ENCODE measurements at places on chromosomes 3 and 15.

- no peak for DNase-seq
These were observed 271.3 kb upstream of the TPM1 start for GRCh38 chr15:62771234-62771633.

- no peak for DNase-seq
These were observed 1.8 kb downstream of the PSTPIP1 start for GRCh38 chr15:76996526-76997401.

GRCh38 chr15:53665930-53666329 is 93.5 kb downstream of the WDR72 start:
- no peak for DNase-seq

GRCh38 chr3:33113772-33114621 is at the start of gene CRTAP:
TSS of gene CRTAP (plus strand) at chr3:33114014. CDS start at chr3:33114078, 64 bp downstream.
- DNase-seq = peak; percentile 69

DNA sequence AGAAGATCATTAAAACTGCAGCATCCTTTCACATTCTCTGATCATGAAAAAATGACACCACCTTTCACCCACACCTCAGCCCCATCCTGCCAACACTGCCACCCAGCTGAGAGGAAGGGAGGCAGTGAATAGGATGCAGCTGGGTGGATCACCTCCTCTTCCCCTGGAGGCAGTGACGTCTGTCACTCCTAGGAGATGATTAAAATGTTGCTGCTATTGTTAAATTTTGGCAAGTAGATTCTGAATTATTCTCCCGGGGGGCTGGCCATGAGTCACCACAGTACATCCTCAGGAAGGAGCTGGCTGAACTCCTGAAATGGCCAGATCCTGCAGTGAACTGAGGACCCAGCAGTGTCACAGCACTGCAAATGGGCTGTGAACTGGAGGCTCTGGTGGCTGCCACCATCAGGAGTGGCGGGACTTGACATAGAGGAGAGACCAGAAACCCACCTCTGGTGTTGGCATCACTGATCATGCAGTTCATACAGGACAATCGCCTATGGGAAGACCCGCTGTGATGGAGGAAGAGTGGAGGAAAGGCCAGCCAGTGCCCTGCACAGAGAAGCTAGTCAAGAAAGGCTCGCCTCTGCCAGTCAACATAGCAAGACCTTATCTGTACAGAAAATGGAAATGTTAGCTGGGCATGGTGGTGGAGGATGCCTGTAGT is 199.1 kb downstream of the FAM43A start:
- no peak for DNase-seq

- DNase-seq = no peak
These were observed 21.1 kb downstream of the CCDC32 start for GRCh38 chr15:40543631-40544294.

DNA sequence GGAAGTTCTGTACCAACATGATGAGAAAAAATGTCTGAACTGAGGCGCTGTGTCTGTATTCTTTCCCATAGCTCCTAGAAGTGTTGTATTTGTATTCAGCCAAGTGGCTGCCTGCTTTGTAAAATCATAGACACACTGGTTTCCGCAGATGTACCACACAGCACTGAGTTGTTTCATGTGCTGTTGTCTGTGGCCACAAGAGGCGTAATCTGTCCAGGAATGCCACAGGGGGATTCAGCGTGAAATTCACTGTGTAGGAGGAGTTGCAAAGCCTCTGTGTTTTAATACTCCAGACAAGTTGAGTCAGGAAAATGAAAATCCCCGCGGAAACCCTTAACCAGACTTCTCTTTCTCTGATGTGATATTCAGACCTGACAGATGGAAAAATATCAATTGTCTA is 462.2 kb downstream of the NSUN3 start:
- DNase-seq = no peak

DNA sequence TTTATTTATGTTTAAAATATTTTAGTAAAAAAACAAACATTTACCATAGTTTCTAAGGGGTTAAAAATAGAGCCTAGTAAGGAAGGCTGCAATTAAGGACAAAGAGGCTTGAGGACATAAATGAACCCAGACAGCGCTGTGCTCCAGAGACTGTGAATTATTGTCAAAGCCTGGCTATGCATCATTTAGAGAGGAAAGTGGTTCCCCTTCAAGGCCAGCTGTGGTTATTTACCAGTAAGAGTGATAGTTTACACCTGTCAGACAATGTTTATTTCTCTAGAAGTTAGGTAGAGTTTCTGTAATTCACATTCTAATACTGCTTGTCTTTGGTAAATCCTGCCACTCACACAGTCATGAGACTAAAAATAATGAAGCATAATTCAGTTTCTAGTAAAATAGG is 32.4 kb upstream of the PIK3R4 start:
- no peak for DNase-seq

- DNase-seq = no peak
These were observed 4.2 kb downstream of the IL17RD start for GRCh38 chr3:57160765-57161538.

DNA sequence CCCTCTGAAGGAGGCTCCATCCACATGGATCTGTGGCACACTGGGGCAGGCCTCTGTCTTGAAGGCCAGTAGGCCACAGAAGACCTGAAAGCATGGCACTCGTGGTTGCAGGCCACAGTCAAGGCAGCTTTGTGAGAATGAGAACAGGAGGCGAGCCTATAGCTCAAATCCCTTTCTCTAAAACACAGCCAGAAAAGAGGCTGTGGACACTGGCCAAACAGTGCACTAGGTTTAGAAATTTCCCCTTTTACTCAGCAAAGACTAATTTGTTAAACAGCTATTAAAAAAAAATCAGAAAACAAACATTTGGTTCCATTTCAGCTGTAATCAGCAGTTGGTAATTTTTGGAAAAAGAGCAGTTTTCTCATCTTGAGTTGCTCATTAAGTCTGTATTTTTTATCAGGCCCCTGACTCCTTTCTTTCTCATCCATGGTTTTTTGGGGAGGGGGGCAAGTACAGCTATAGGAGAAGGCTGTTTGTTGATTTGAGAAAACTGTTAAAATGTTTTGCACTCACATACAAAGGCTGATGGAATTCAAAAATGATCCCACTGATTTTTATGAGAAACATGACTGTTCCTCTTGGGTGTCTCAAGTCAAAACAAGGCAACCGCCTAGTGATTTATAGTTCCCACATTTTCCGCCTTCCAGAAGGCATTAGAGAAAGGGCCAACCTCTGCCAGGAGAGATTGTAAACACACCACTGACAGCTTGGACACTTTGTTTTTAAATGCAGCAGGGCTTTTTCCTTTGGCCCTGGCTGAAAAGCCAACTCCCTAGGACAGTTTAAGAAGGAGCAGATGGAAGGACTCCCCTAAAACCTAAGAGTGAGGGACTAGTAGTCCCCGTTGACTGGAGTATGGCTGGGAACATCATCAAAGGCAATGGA is 28.1 kb downstream of the PARP16 start:
- no peak for DNase-seq

DNA sequence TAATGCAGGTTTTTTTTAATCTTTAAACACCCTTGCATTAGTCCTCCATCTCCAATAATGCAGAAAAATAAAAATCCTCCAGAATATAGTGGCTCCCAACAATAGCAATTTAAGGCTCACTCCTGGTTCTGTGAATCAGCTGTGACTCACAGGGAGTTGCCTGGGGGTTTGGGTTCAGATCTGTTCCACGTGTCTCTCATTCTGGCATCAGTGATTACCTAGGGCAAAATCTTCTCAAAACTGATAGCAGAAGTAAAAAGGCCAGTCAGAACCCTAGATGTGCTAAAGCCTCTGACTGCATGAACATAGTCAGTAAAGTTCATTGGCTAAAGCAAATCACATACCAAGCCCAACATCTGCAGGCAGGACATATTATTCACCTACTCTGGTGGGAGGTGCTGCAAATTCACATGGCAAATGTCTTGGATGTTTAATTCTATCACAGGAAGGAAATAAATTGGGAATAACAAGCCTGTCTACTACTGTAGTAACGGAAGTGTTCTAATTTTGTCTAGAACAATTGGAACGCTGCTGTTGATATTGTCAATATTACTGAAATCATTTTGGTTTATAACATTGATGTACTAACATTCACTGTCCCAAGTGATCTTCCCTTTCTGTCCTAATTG is 364.1 kb upstream of the CNTN4 start:
- no peak for DNase-seq

DNA sequence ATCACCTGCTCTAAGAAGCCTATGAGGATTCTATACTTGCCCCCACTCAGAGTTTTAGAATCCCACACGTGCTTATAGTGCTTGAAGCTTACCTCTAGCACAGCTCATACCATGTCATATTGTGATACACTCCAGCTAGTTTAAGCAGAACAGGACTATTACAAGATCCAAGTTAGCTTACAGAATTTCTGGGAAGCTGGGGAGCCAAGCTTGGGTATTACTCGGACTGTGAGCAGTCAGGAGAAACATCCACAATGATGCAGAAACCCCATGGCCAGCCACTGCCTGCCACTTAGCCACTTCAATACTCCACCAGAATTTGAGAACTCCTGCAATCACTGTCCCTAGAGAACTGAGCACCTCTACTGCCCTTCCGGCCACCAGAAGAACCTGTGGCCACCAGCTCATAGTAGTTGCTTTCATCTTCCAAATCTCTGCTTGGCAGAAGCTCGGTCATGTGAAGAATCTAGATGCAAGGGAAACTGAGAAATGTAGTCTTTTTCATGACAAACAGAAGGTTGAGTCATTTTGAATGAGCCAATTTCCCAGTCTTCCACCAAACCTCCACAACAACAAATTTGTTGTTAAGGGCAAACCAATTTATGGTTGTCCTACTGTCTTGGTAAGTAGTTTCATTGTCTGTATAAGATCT is 27.7 kb upstream of the SSR3 start:
- no peak for DNase-seq

DNA sequence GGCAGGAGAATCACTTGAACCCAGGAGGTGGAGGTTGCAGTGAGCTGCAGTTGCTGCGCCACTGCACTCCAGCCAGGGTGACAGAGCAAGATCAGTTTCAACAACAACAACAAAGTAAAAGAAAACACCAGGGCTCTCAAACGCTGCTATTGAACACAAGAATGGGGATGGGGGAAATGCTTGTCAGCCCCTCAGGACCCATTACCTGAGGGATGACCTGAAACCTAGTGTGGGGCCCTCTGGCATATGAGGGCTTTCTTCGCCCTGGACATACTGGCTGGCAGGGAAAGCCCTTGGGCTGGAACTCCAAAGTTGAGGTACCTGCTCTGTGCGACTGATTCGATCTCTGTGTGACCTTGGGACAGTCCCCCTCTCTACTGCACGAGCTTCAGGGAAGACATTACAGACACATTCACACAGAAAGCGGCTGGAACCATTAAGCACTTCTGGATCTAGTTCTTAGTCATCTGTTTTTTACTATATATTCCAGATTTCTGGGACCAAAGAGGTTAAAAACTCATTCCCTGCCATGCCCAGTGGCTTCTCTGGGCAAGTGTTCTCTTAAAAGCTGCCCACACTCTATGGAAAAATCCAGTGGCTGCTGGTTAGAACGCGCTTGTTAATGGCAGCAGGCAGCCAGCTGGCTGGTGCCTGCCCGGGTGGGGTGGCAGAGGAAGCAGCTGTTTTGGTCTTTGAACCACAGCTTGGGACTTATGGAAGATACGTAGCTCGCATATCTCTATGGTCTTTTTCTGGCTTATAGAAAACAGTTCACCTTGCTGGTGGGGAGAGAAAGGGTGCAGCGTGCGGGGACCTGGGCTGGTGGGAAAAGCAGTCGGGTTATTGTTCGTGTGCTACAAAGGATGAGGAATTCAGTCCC is 57.2 kb downstream of the ATP1B3 start:
- DNase-seq = no peak

- DNase-seq = no peak
These were observed 58.5 kb upstream of the UTS2B start for GRCh38 chr3:191388823-191389222.

GRCh38 chr3:168288511-168289401 is 193.0 kb upstream of the GOLIM4 start:
- DNase-seq = no peak

DNA sequence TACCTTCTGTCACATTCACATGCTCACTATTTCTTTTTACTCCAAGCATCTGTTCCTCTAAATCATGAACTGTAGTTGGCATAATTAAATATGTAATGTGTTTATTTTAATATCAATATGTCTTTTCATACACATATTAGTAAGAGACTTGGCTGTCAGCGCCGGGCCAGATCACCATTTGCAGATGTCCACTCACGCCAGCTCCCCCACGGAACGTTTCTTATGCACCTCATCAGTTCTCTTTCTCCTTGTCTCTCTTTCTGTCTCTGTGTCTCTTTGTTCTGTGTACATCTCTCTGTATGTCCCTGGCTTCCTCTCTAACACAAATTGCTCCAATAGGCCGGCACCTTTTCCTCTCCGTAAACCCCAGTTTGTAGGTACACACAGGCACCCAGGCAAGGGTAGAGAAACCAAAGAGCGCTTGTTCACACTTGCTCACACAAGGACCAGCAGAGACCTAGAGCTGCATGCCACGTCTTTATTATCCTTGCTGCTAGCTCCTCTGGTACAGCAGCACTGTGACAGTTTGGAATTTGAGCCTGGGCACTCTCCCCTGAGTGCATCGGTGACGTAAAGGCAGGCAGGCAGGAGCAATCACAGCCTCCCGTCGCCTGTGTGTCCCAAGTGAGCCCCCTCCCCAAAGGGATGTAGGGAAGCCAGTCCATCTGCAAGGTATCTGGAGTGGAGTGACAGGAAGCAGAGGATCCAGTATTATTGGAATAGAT is 40.4 kb downstream of the CACNA1D start:
- DNase-seq = no peak

DNA sequence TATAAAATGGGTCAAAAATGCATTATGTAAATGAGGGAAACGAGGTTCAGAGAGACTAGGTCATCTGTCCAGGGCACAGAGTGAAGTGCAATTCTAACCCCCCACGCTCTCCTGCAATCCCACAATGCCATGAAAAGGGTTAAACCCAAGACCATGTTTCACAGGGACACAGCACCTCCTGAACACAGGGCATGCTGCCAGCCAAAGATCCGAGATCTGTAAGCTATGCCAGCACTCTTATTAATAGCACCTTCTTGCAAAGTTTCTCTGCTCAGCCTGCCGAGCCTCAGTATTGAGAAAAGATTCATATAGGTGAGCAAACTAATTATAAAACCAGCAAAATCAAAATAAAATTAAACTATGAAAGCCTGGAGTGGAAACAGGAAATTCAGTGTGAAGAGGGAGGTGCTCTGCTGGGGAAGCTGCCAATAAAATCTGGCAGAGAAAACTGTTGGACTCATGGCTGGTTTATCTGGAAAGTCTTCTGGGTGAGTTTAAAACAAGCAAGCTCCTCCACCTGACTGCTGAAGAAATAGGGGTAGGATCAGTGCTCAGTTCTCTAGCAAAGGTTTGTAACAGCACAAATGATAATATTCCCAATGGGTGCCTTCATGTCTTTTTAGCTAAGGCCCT is 50.3 kb downstream of the LRIG1 start:
- DNase-seq = no peak

DNA sequence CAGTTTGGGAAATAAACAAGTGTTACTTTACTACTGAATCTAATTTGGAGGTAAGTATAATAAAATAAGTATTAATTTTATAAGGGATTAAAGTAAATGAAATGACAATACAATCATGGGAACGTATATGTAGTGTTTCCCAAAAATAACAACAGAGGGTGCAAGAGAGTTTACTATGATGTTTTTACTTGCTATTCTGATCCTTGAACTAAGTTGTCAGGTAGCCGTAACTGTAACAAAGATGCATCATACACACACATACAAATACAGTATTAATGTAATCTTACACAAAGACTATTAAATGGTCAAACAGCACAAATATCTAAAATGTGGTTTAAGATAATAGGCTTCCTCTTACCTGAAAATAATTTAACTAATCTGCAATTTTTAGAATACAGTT is 311.4 kb downstream of the TBC1D5 start:
- no peak for DNase-seq
